ENCODE measurements at places on chromosomes 16 and 17.

DNA sequence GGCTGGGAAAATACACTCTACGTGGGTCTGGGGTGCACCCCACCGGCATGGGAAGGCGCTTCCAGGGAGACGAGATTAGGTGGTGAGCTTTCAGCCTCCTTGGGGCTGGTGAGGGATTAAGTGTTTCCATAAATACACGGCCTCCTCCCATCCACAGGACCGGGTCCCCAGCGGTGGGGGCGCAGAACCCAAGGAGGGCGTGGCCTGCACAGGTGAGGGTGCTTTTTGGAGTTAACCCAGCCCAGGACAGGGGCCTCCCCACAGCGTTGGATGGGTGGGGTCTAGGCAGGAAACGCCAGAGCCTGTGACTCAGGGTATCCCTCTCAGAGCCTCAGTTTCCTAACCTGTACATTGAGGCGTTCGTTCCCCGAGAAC lies 1.1 kb downstream of the C16orf74 start:
- DNase-seq = no peak

GRCh38 chr16:30892670-30893416 lies 1.0 kb downstream of the BCL7C start:
- DNase-seq = no peak

- no peak for DNase-seq
Observed at GRCh38 chr17:34378664-34379101, 15.7 kb upstream of the CCL1 start.

DNA sequence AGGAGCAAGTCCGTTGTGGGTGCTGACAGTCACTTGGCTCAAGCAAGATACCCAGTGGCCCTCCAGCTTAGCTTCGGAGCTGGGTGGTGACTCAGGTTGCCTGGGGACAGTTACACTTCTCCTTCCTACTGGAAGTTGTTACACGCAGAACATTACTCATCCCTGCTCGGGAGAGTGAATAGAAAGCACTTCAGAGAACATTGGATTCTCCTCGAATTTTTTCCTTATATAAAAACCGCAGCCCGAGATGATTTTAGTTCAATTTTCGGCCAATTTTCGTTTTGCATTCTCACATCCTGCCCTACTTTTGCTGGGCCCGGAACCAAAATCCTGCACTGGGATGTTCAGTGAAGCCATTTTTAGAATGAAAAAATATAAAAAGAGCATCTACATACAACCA lies 99.7 kb downstream of the ELAC2 start:
- DNase-seq = no peak

GRCh38 chr16:47037396-47037745 lies 63.9 kb upstream of the DNAJA2 start:
- DNase-seq = no peak

DNA sequence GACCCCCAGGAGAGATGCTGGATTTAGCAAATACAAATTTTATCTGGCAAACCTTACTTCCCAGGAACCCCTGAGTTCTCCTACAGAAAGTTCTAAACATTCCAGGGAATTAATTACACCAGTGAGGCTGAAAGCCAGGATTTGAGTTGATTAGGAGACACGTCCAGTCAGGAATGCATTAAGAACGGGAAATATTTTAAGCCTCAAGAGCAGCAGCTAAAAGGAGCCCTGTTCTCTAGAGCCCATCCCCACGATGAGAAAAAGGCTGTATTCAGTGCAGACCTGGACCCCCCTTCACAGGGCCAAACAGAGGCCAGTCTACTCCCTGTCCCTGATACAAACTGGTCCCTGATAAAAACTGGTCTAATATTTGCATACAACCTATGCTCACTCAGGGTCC lies 55.0 kb downstream of the VAT1L start:
- DNase-seq = no peak

All from amniotic epithelial cell (primary cell).